Aortic smooth muscle cell (primary cell): ENCODE measurements at places on chromosomes 4 and X. TPM values are rescaled to one million over a fixed set of nuclear protein-coding genes. Genes with fewer than 3 reads are reported as not detected.

Gene DRP2
- total RNA-seq: under 0.01 and 0.12 TPM in 2 replicates

Gene CT45A1
- not detected in 2 replicates for total RNA-seq

Gene CCNA2
- total RNA-seq: 21.9 and 37.7 TPM in 2 replicates

Gene PFKFB1
- total RNA-seq: 0.19 TPM in 1 of 2 replicates, not detected in the other

Gene GUCY2F
- total RNA-seq: 0.06 and 0.13 TPM in 2 replicates

Gene TMEM192
- total RNA-seq: 4.9 and 8.2 TPM in 2 replicates

Gene GAGE12E
- not detected in 2 replicates for total RNA-seq

Gene DDX53
- not detected in 2 replicates for total RNA-seq

Gene FAAH2
- total RNA-seq: 0.25 TPM in 1 of 2 replicates, not detected in the other

Gene PCDH10
- 26.4 and 50.9 TPM in 2 replicates for total RNA-seq

Gene GAB1
- total RNA-seq: 7.1 and 18.8 TPM in 2 replicates

Gene CAPN6
- total RNA-seq: not detected in 2 replicates

Gene TMPRSS11D
- not detected in 2 replicates for total RNA-seq

Gene SLC49A3
- total RNA-seq: 2.2 and 8.6 TPM in 2 replicates

Gene ARX
- total RNA-seq: not detected in 2 replicates

Gene BMP3
- under 0.01 and 0.12 TPM in 2 replicates for total RNA-seq

Gene TNIP3
- total RNA-seq: 0.37 TPM in 1 of 2 replicates, not detected in the other

Gene SPINK2
- total RNA-seq: not detected in 2 replicates

Gene SORBS2
- 3.4 and 6.1 TPM in 2 replicates for total RNA-seq

Gene CNKSR2
- 1.5 and 2.9 TPM in 2 replicates for total RNA-seq

Gene VSIG1
- total RNA-seq: under 0.01 TPM in 2 replicates

Gene ZDHHC15
- total RNA-seq: 1.9 and 3.7 TPM in 2 replicates

Gene SPANXD
- total RNA-seq: not detected in 2 replicates

Gene GAGE10
- total RNA-seq: not detected in 2 replicates

Gene GPRASP1
- total RNA-seq: 2.3 and 2.9 TPM in 2 replicates

Gene DGKK
- total RNA-seq: not detected in 2 replicates

Gene LEF1
- total RNA-seq: 0.13 and 0.31 TPM in 2 replicates

Gene FAM200B
- 23.8 and 25.1 TPM in 2 replicates for total RNA-seq

Gene STPG2
- total RNA-seq: 0.06 and 0.13 TPM in 2 replicates

Gene MAGEC1
- total RNA-seq: not detected in 2 replicates

Gene BEX5
- total RNA-seq: 0.92 TPM in 1 of 2 replicates, not detected in the other

Gene GYPA
- total RNA-seq: not detected in 2 replicates

Gene F8A3
- total RNA-seq: 0.92 and 0.99 TPM in 2 replicates

Gene CT47B1
- not detected in 2 replicates for total RNA-seq

Gene CT45A10
- not detected in 2 replicates for total RNA-seq

Gene FOXP3
- total RNA-seq: not detected in 2 replicates

Gene KLHL34
- total RNA-seq: not detected in 2 replicates

Gene ASIC5
- not detected in 2 replicates for total RNA-seq

Gene HTN3
- total RNA-seq: not detected in 2 replicates

Gene DBET
- total RNA-seq: not detected in 2 replicates

Gene STX18
- total RNA-seq: 25.4 and 29.2 TPM in 2 replicates

Gene IL9R
- total RNA-seq: 0.12 and 0.13 TPM in 2 replicates

Gene WDR17
- total RNA-seq: 0.26 and 0.93 TPM in 2 replicates
